ENCODE measurements at places on chromosomes 2 and 18. TPM values are rescaled to one million over a fixed set of nuclear protein-coding genes. Genes with fewer than 3 reads are reported as not detected.

CARF gene
- total RNA-seq, result 9.5 TPM

PKDCC gene
- 9.9 TPM for total RNA-seq

ANKRD62 gene
- not detected for total RNA-seq

ALPG gene
- not detected for total RNA-seq

TUBB8B gene
- total RNA-seq, result not detected

- H3K4me1 ChIP-seq, result no peaks in the 10 kb centered on the region
- H3K4me3 ChIP-seq, result no peak overlapping the region
- H3K36me3 ChIP-seq, result peaks cover 4% of the 10 kb centered on the region
- no peak for DNase-seq
These were observed 797.6 kb upstream of the CDH2 start for GRCh38 chr18:28974504-28974903.

GRCh38 chr2:220894069-220894468 is 678.0 kb downstream of the EPHA4 start:
- H3K36me3 ChIP-seq, result no peaks in the 10 kb centered on the region
- H3K4me3 ChIP-seq, result no peak overlapping the region
- no peaks in the 10 kb centered on the region for H3K27me3 ChIP-seq
- H3K27ac ChIP-seq, result no peak overlapping the region
- H3K4me1 ChIP-seq, result peaks cover 16% of the 10 kb centered on the region

- peak overlapping the region; percentile 90 for H3K27ac ChIP-seq
- no peaks in the 10 kb centered on the region for H3K27me3 ChIP-seq
- DNase-seq, result no peak
- H3K36me3 ChIP-seq, result no peaks in the 10 kb centered on the region
These were observed 45.3 kb upstream of the SERPINE2 start for GRCh38 chr2:224084266-224084892.

- H3K27me3 ChIP-seq, result no peaks in the 10 kb centered on the region
- no peaks in the 10 kb centered on the region for H3K36me3 ChIP-seq
- 0 out of 2 replicates have a peak overlapping the region, but pooled peaks have one; percentile 65 for H3K27ac ChIP-seq
- peaks cover 18% of the 10 kb centered on the region for H3K4me1 ChIP-seq
- no peak overlapping the region for H3K4me3 ChIP-seq
- DNase-seq, result no peak
These were observed 110.9 kb upstream of the CTDP1 start for GRCh38 chr18:79568543-79569205.

GRCh38 chr2:120293096-120294007 is 40.7 kb downstream of the RALB start:
- no peak overlapping the region for H3K27ac ChIP-seq
- peaks cover 21% of the 10 kb centered on the region for H3K36me3 ChIP-seq
- H3K27me3 ChIP-seq, result no peaks in the 10 kb centered on the region
- DNase-seq, result no peak
- peaks cover 26% of the 10 kb centered on the region for H3K4me1 ChIP-seq
- no peak overlapping the region for H3K4me3 ChIP-seq

DNA sequence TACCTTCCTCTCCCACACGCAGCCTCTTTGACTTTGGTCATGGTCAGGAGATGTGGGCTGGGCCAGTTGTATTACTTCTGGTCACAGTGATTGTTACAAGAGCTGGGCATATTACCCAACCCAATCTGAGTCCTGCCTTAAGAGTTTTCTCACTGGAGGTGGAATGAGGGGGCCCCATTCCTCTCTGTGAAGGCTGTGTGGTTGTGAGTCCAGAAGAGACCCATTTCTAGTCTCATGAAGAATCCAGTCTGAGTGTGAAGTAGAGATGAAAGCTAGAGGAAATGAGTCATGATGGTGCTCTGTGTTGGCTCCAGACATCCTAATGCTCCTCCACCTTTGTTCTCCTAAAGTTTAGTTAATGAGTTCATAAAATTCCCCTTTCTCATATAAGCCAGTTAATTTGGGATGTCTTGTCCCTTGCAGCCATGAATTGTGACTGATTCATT is 50.8 kb upstream of the RASGRP3 start:
- no peaks in the 10 kb centered on the region for H3K36me3 ChIP-seq
- H3K4me1 ChIP-seq, result peaks cover 29% of the 10 kb centered on the region
- H3K27ac ChIP-seq, result peak overlapping the region; percentile 36
- no peaks in the 10 kb centered on the region for H3K27me3 ChIP-seq
- no peak overlapping the region for H3K4me3 ChIP-seq

DNA sequence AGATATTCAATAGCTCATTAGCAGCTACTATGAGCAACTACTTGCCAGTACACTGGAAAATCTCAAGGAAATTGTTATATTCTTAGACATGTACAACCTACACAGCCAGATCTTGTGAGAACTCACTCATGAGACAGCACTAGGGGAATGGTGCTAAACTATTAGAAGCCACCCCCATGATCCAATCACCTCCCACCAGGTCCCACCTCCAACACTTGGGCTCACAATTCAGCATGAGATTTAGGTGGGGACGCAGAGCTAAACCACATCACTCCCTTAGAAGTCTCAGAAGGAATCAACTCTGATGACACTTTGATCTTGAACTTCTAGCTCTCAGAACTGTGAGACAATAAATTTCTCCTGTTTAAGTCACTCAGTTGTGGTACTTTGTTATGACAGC is 418.3 kb upstream of the SPHKAP start:
- peak; percentile 41 for DNase-seq
- H3K27ac ChIP-seq, result peak overlapping the region; percentile 82
- H3K36me3 ChIP-seq, result no peaks in the 10 kb centered on the region
- H3K4me3 ChIP-seq, result peak overlapping the region; percentile 13
- no peaks in the 10 kb centered on the region for H3K27me3 ChIP-seq
- H3K4me1 ChIP-seq, result peaks cover 32% of the 10 kb centered on the region

DNA sequence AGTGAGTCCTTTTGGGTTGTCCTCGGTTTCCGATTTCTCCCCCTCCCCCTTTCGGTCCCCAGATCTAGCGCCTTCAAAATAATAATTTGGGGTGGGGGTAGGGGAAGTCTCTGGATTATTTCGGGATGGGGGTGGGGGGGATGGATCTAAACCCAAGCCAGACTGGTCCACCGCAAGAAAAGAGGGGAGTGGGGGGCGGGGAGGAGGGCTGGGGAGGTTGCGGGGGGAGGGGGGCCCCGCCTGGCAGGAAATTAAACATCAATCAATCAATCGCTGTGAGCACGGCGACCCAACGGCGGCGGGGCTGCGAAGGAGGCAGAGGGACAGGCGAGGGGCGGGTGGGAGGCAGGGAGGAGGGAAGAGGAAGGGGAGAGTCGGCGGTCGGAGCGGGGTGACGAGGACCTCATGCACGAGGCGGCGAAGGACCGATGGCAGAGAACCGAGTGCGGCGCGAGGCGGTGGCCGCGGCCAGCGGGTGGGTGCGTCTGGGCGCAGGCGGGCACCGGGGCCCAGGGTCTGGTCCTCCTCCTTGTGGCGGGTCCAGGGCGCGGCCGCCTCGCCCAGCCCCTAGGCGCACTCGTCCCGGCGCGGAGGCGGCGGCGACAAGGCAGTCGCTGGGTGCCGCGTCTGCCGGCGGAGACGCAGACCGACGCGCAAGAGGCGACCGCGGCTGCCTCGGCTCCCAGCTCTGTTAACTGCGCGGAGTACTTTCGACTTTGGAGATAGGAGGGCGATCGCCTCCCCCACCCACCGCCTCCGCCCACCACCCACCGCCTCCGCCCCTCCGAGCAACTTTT is 468 bp upstream of the SATB2 start:
- no peaks in the 10 kb centered on the region for H3K27me3 ChIP-seq
- peak overlapping the region; percentile 89 for H3K4me3 ChIP-seq
- DNase-seq, result peak; percentile 74
- H3K4me1 ChIP-seq, result peaks cover 30% of the 10 kb centered on the region
- H3K36me3 ChIP-seq, result 0 out of 2 replicates have a peak, but pooled peaks cover 6% of the 10 kb centered on the region

DNA sequence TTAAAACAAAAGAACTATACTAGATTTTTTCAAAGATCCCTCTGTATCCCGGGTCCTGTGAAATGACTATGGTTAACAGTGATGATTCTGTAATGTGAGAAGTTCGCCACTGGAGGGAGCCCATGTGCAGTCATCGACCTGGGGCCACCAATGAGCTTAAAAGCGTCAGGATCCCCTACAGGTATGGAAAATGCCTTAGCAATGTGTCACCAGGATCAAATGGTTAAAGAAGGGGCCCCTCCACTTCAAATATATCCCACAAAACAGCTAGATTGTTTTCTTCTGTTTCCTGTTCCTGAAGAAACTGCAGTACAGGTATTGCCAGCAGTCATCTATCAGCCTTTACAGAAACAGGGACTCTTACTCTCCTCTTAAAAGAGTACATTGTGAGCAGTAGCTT is 15.3 kb downstream of the CHRNA1 start:
- H3K27ac ChIP-seq, result no peak overlapping the region
- H3K4me1 ChIP-seq, result no peaks in the 10 kb centered on the region
- H3K27me3 ChIP-seq, result no peaks in the 10 kb centered on the region
- no peaks in the 10 kb centered on the region for H3K36me3 ChIP-seq

DNA sequence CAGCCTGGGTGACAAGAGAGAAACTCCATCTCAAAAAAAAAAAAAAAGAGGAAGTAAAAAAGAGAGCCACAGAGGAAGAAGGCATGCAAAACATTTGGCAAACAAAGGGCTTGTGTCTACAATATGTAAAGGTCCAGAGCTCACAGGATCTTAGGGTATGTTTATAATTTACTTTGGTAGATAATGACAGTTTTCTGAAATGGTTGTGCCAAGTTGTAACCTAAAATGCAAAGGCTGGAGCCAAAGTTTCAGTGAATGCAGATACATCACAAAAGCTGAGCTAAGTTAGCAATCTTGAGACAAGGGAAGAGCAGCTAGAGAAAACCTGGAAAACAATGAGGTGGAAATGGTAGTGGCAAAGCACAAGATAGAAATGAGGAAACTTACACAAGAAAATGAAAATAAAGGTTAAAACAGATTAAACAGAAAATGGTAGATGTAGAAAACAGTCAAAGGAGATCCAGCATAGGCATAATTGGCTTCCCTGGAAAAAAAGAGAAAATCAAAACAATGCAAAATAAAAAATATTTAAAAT is 77.5 kb upstream of the HK2 start:
- DNase-seq, result no peak
- H3K4me3 ChIP-seq, result no peak overlapping the region
- no peaks in the 10 kb centered on the region for H3K27me3 ChIP-seq
- H3K27ac ChIP-seq, result no peak overlapping the region
- peaks cover 4% of the 10 kb centered on the region for H3K4me1 ChIP-seq

DNA sequence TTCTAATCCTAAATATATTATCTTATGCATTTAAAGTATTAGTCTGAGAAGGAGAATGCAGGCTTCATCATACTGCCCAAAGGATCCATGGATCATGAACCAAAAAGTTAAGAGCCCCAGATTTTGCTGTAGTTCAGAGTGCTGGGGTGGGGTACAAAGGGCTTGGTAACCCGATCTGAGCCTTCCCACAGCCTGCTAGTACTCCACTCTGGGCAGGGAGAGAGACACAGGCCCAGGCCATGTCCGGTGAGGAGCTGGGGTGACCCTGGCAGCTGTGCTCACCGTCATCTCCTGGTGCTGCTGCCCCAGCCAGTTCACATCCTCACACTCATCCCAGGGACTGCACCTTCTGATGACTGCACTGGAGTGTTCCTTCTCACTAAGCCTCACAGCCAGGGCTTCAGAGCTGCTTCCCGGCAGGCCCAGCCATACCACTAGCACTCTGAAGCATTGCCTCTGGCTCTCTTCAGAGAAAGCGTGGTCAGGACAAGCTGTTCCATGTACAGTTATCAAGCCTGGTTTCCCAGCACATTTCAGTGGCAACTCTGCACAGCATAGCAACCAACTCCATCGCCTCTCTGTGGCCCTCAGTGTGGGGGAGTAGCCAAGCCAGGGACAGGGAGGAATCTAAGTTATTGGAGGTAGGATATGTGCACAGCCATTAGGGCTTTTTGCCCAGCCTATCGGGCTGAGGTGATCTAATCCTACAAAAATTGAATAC is 189.0 kb upstream of the CTAGE1 start:
- no peak overlapping the region for H3K4me3 ChIP-seq
- H3K4me1 ChIP-seq, result peaks cover 16% of the 10 kb centered on the region
- no peaks in the 10 kb centered on the region for H3K27me3 ChIP-seq
- no peak for DNase-seq

- H3K27me3 ChIP-seq, result no peaks in the 10 kb centered on the region
- DNase-seq, result no peak
- no peaks in the 10 kb centered on the region for H3K4me1 ChIP-seq
- H3K27ac ChIP-seq, result no peak overlapping the region
- H3K4me3 ChIP-seq, result no peak overlapping the region
These were observed 208.5 kb upstream of the SPOPL start for GRCh38 chr2:138293045-138293444.

DNA sequence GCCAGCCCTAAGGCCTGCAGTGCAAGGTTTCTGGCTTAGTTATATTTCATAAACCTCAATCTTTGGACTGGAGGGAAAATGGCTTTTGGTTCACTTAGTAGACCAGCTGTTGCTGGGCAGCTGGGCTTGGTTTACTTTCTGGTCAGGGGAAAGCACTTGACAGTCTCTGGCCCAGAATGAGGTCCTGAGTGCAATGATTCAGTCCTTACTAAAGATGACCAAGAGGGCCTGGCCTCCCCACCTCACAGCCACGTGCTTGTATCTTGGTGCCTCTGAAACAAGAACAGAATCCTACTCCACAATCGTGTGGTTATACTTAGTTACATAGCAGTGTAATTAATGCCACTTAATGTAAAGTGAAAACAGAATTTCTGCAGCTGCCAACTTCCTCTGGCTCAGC is 325.5 kb upstream of the MEIS1 start:
- no peak overlapping the region for H3K4me3 ChIP-seq
- no peaks in the 10 kb centered on the region for H3K36me3 ChIP-seq
- H3K27me3 ChIP-seq, result no peaks in the 10 kb centered on the region
- no peak for DNase-seq
- H3K4me1 ChIP-seq, result no peaks in the 10 kb centered on the region
